ENCODE measurements at places on chromosomes 3 and 15.

DNA sequence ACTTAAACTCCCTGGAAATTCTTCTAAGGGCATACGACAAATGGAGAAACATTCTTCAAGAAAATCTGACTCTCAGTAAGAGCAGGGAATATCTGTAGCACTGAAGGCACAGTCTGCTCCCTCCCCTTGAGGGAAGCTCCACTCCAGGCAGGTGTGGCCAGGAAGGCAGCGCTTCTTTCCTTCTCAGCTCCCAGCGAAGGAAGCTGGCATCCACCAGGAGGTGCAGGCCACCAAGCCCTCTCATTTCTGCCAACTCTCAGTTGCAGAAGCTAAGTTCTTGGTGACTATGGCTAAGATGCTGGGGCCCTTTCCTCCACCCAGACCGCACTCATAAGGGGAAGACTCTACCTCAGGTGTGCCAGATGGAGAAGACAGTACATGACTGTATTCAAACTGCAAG is 37.7 kb upstream of the SLC41A3 start:
- DNase-seq = no peak

DNA sequence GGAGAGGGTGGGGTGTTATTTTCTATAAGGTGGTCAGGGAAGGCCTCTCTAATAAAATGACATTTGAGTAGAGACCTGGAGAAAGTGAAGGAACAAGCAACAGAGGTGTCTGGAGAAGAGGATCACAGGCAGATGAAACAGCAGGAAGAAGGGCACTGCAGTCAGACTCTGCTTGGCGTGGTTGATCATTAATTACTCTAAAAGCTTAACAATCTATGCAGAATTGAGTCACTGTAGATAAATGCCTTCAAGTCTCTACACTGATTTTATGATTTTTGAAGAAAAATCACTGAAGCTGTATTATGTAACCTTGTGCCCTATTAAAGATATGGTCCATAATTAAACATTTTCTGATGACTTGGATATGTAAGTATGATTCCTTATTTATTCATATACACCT is 114.2 kb downstream of the TNIK start:
- no peak for DNase-seq

DNA sequence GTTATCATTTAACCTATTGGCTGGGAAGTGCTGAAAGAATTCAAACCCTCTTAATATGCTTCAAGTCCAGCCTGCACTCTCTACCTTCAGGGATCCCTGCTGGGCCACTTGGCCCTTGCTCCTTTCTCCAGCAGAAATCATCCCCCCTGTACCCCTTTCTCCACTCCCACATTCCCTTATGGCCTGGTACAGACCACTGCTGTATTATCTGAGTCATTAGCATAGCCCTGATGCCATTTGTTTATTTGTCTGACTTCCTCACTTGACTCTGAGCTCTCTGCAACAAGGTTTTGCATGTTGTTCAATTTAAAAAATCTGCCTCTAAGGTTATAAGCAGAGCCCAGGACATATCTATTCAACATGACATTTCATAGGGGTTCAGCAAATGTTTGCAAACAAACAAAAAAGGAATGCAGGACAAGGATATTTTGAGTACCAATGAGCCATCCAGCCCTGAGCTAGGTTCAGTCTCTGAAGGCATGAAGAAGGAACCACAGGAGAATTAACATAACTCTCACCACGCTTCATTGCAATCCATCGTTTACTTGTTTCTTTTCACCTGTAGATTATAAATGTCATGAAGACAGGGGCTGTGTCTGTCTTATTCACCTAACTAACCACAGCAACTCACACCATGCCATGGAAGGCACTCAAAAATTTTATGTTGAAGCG is 26.6 kb upstream of the HES1 start:
- DNase-seq = no peak

GRCh38 chr3:152879130-152879789 is 44.3 kb downstream of the P2RY1 start:
- no peak for DNase-seq

Data from GM23248 (cell line).